ENCODE measurements at places on chromosomes 12 and 14. TPM values are rescaled to one million over a fixed set of nuclear protein-coding genes. Genes with fewer than 3 reads are reported as not detected.

The IGFBP6 gene
- 0.73 TPM for total RNA-seq

The KIF5A gene
- 16.9 TPM for total RNA-seq

- no peak for DNase-seq
Observed at GRCh38 chr14:73721101-73721821, 7.1 kb upstream of the PNMA1 start.

The NT5DC3 gene
- 15.4 TPM for total RNA-seq

GRCh38 chr14:46048127-46048526, 603.5 kb downstream of the RPL10L start:
- peak; percentile 50 for DNase-seq

The SMCO2 gene
- not detected for total RNA-seq

DNA sequence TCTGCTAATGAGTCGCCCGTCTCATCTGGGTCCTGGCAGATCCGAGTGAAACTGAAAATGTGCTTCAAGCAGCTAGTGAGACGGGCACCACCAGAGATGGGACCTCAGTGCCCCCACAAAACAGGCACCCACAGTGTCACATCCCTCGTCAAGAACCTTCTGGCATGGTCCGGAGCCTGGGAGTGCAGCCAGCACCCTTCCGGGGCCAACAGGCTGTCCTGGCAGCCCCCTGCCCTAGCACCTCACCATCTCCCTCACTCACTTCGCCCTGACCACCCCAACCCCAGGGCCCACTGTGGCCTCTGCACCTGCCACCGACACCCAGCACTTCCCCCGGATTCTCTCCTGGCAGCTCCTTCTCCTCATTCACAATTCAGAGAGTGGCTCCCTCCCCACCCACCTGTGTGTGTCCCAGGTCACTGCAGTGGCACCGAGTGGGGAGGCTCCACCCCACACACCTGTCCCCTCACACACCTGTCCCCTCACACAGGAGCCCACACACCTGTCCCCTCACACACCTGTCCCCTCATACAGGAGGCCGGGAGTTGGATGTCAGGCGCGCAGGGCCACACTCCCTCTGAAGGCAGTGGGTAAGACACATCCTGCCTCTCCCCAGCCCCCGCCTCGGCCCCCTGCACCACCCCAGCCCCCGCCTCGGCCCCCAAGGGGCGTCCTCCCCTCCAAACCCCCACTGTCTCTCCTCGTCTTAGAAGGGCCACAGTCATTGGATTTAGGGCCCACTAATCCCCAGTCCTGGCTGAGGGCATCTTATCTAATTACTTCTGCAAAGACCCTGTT, 7.9 kb downstream of the GALNT9 start:
- no peak for DNase-seq

The TEP1 gene
- total RNA-seq, result 12.7 TPM

The NELL2 gene
- total RNA-seq, result 89.1 TPM

The KCNA5 gene
- not detected for total RNA-seq

DNA sequence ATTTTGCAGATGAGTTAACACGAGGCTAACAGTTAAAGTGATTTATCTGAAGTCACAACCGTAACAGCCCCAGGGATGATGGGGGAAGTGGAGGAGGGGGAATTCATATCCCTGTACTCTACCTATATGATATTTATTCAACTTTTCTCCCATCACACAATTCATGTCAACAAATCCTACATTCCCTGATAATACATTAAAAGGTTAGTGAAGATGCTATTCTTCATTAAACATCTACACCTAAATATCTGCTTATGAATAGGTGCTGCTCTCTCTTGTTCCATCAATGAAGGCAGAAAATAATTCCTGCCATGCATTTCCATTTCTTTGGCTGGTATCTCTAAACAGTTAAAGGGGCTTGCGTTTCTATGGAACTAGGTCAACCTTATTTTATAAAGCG, 6.8 kb downstream of the YBX3 start:
- DNase-seq, result no peak

The SP7 gene
- not detected for total RNA-seq

DNA sequence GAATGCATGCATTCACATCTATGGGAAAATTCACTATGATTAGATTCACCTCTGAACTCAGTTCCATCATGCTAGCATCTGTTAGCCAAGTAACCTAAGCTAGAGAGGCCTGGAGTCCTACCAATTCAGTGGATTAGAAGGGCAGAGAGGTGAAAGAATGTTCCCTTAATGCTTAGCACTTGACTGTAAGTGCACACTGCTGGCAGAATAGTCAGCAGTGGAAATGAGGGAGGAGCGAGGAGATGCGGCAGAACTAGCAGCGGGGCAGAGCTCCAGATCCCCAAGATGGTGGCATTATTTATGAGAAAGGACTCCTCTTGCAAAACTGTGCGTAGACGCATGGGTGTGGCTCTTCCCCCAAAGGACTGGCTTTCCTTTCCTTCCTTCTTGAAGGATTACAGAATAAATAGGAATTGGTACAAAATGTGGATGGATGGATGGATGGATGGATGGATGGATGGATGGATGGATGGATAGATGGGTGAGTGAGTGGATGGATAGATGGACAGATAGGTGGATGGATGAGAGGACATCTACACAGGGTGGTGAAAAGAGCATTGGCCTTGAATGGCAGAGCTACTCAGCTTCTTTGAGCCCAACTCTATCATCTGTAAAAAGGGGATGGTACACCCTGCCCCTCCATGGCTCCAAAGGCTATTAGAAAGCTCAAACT, 227.2 kb downstream of the CHST11 start:
- no peak for DNase-seq

The FGF6 gene
- not detected for total RNA-seq

- no peak for DNase-seq
Observed at GRCh38 chr12:5391653-5392052, 40.3 kb upstream of the NTF3 start.

The KRT77 gene
- total RNA-seq, result not detected

DNA sequence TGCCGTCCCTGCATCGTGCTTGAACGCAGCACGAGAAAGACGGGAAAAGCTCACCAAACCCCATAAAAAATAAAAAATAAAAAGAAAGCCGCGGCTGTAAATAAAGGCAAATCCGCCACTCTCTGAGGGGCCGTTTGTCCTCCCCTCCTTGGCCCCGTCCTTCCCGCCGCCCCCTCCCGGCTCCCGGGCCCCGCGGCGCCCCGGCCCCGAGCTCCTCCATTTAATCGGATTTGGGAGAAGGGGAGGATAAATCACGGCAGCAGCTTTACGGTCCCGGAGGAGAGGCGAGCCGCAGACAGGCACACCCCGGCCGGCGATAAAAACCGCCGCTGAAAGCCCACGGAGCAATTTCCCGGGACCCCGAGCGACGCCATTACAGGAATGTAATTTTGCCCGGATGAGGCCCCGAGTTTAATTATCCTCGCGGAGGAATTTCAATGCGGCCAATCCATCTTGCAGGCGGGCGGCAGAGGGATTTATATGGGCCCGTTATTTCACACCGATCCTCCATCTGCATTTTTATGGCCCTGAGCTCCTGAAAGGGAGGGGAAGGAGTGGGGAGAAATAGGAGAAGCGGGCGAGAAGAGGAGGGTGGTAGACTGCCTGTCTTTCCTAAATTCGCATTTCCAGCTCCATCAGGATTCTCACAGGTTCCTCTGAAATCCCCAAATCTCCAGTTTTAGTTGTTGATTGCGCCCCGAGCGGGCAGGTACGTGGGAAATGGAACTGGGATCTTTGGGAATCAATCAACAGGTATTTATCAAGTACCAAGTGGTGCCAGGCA, 1.3 kb upstream of the ATP5MC2 start:
- peak; percentile 27 for DNase-seq

DNA sequence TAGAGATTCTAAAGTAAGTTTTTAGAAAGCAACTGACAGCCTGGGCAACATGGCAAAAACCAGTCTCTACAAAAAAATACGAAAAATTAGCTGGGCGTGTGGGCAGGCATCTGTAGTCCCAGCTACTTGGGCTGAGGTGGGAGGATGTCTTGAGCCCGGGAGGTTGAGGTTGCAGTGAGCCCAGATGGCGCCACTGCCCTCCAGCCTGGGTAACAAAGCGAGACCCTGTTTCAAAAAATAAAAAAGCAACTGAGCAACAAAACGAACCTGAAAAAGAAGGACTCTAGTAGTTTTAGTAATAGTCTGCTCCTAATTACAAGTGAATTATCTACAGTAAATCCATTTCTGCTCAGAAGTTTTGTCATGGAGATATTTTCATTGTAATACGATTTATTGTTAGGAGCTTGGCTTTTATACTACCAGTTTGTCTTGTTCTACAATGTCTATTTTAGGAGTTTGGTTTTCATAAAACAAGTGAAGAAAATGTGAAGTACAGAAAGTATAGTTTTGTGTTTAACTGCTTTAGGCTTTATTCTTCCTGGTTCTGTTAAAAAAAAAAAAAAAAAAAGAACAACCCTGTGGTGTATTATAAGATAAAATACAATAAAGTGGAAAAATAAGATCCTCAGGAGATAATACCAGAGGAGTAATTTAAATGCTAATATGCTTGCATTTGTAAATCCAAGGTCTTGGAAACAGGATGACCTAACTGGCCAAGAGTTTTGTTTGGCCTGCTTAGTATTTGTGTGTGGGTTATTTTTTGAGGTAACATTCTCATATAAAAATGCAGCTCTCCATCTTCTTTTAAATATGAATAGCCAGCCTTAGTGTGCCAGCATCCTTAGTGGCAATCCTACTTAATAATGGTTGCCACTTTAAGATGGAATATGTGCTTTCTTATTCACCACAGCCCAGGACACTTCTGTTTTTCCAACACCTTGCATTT, 2.8 kb downstream of the TMX1 start:
- no peak for DNase-seq

DNA sequence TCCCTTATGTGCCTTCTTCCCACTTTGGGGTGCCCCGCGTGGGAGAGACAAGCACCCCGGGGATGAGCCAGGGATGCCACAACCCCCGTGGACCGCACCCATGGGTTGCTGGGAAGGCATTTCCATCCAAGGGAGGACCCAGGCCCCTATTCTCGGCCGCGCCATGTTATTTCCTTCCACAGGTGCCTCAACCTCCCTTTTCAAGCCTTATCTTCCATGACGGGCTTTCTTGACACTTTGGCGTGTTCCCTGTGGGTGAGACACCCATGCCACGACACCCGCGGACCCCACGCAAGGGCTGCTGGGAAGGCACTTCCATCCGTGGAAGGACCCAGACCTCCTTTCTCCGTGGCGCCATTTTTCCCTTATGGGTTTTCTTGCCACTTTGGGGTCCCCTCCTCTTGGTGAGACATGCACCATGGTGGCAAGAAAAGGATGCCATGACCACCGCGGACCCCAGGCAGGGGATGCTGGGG, 269.2 kb downstream of the ALG10 start:
- DNase-seq, result no peak

DNA sequence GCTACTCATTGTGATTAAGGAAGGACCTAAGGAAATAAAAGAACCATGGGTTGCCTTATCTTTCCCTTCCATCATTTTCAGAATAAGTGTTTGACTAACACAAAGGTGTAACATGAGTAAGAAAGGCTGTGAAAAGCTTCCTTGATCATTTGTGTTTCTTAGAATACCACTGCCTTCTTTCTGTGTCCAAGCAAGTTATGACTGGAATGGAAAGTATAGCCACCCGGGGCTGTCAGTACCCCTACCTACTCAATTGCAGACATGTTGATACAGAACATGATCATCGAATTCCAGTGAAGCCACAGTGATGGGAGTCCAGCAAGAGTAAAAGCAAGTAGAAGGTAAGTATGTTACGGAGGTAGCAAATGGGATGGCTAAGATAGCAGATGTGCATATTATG, 209.8 kb downstream of the PELI2 start:
- no peak for DNase-seq

The LHX5 gene
- total RNA-seq, result 1.8 TPM

GRCh38 chr12:23699031-23699430, 250.4 kb downstream of the SOX5 start:
- DNase-seq, result no peak

DNA sequence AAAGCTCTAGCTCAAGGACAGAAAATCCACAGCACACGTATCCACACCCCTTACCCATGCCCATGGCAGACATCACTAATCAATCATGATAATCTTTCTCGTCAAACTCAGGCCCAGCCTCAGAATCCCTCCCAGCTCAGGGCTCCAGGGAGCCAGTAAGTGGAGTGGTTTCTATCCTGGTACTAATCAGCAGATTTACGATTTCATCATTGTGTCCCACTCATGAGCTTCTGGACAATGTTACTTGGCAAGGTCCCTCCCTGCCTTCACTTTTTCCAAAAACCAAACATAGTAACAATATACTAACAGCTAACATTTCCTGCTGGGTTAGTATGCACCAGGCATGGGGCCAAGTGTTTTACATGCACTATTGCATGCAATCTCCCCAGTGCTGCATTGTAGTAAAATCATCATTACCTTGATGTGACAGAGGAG, 45.8 kb upstream of the NCOR2 start:
- no peak for DNase-seq

DNA sequence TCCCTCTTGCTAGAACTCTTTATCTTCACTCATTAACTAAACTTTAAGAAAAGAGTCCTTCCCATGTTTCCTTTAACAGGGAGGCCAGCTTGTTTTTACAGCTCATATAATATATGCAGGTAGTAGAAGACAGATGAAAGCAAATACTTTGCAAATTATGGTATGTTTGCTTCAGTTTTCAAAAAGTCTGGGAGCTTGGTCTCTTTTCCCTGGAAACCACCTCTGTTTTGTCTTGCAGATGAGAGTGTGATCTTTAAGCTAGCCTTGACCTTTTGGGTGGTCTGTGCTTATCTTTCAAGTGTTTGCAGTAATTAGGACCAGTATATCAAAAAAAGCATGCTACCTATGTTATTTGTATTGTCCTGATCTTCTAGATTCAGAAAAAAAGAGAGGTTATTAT, 62.7 kb downstream of the ERC1 start:
- no peak for DNase-seq

DNA sequence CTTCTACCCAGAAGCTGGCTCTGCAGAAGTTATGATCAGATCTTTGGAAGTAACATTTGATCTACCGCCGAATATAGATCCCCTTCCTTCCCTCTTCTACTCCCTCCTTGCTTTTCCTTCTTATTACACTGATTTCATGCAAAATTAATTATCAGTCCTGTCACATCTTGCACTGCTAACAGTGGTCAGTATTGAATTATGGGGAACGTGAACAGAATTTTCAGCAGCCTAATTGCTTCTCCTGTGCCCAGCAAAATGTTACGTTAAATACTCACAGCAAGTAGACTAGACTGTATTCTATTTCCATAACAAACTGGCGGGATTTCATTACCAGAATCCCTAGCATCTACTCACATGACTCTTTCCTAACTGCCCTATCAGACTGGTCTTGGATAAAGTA, 596.9 kb downstream of the DIO2 start:
- DNase-seq, result no peak

The SYT1 gene
- 19.5 TPM for total RNA-seq

GRCh38 chr12:34625116-34625515, 602.8 kb downstream of the ALG10 start:
- no peak for DNase-seq

The UNC79 gene
- total RNA-seq, result 2.2 TPM

DNA sequence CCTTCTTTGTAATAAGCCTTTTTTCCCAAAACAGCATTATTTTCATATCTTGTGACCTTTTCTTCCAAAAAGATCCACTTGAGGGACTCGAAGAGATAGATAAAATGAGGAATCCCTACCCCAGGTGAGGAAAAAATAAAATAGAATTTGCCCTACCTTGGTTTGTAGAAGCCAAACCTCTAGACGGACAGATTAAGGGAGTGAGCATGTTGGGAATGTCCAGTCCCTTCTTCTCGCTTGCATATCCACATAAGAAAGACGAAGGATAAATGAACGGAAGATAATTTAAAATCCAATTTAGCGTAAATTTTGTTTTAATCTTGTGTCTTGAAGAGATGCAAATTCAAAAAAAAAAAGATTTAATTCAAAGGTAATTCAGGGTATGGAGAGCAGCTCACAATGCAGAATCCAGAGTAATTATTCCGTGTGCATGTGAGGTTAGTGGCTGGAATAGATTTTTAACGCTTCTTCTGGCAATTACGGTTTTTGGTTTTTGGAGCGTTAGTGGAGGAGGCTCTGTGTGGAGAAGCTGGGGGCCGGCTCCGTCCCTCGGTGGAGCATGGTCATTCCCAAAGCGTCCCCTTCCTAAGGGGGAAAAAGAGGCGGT, 1.5 kb downstream of the GRIN2B start:
- no peak for DNase-seq
